Large intestine (tissue), 12 donors: ENCODE measurements at places on chromosomes 13 and 19. TPM values are rescaled to one million over a fixed set of nuclear protein-coding genes. Genes with fewer than 3 reads are reported as not detected.
A peak's percentile ranks its signal among the peaks of the same experiment; 100 is the strongest.

- no peak overlapping the region for H3K27ac ChIP-seq
- H3K4me1 ChIP-seq = no peaks in the 10 kb centered on the region
- H3K27me3 ChIP-seq = no peaks in the 10 kb centered on the region
- H3K4me3 ChIP-seq = no peak overlapping the region
- no peak for DNase-seq
- no peaks in the 10 kb centered on the region for H3K36me3 ChIP-seq
Measured at GRCh38 chr13:70311191-70311590, 202.9 kb upstream of the KLHL1 start.

- peaks cover 62% of the 10 kb centered on the region for H3K36me3 ChIP-seq
- H3K27ac ChIP-seq = no peak overlapping the region
- no peak for DNase-seq
- H3K27me3 ChIP-seq = no peaks in the 10 kb centered on the region
Measured at GRCh38 chr19:46608581-46609345, 7.6 kb downstream of the CALM3 start.

GRCh38 chr13:22189176-22190048 is 518.5 kb downstream of the FGF9 start:
- no peak overlapping the region for H3K27ac ChIP-seq
- no peak for DNase-seq
- H3K36me3 ChIP-seq = no peaks in the 10 kb centered on the region
- no peaks in the 10 kb centered on the region for H3K4me1 ChIP-seq
- no peak overlapping the region for H3K4me3 ChIP-seq

DNA sequence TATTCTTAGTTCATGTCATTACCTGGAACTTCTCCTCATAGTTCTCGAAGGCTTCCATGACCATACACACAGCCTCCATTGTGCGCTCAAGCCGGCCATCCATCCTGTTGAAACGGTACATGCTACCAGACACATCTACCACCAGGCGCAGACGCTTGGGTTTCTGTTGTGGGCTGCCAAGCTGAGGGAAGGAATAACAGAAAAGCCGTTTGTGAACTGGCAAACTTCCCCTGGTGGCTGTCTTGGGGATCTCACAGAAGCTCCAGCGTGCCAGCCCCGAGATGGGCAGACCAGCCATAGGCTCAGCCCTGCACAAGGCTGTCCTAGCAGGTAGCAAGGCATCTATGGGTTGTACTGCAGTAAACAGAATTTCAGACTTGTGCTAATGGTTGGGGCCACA is 130.1 kb downstream of the RGCC start:
- no peak overlapping the region for H3K27ac ChIP-seq
- H3K27me3 ChIP-seq = no peaks in the 10 kb centered on the region
- DNase-seq = no peak
- no peak overlapping the region for H3K4me3 ChIP-seq
- H3K36me3 ChIP-seq = peaks cover 22% of the 10 kb centered on the region
- no peaks in the 10 kb centered on the region for H3K4me1 ChIP-seq

GRCh38 chr19:33171916-33172359 is 22.2 kb upstream of the LRP3 start:
- H3K36me3 ChIP-seq = no peaks in the 10 kb centered on the region
- no peak for DNase-seq
- H3K27me3 ChIP-seq = no peaks in the 10 kb centered on the region
- peaks cover 8% of the 10 kb centered on the region for H3K4me1 ChIP-seq
- no peak overlapping the region for H3K27ac ChIP-seq
- H3K4me3 ChIP-seq = no peak overlapping the region

GRCh38 chr19:37855098-37855497 is 51.3 kb downstream of the WDR87 start:
- H3K4me3 ChIP-seq = no peak overlapping the region
- H3K4me1 ChIP-seq = no peaks in the 10 kb centered on the region
- H3K27ac ChIP-seq = no peak overlapping the region
- DNase-seq = peak; percentile 72

- no peaks in the 10 kb centered on the region for H3K36me3 ChIP-seq
- H3K27me3 ChIP-seq = no peaks in the 10 kb centered on the region
- H3K4me1 ChIP-seq = no peaks in the 10 kb centered on the region
- no peak for DNase-seq
Measured at GRCh38 chr13:31987535-31988170, 43.9 kb upstream of the FRY start.

GRCh38 chr13:74560325-74560724 is 426.1 kb upstream of the KLF12 start:
- DNase-seq = no peak
- H3K27me3 ChIP-seq = no peaks in the 10 kb centered on the region
- peaks cover 3% of the 10 kb centered on the region for H3K4me1 ChIP-seq
- no peak overlapping the region for H3K27ac ChIP-seq
- no peak overlapping the region for H3K4me3 ChIP-seq
- H3K36me3 ChIP-seq = no peaks in the 10 kb centered on the region

DNA sequence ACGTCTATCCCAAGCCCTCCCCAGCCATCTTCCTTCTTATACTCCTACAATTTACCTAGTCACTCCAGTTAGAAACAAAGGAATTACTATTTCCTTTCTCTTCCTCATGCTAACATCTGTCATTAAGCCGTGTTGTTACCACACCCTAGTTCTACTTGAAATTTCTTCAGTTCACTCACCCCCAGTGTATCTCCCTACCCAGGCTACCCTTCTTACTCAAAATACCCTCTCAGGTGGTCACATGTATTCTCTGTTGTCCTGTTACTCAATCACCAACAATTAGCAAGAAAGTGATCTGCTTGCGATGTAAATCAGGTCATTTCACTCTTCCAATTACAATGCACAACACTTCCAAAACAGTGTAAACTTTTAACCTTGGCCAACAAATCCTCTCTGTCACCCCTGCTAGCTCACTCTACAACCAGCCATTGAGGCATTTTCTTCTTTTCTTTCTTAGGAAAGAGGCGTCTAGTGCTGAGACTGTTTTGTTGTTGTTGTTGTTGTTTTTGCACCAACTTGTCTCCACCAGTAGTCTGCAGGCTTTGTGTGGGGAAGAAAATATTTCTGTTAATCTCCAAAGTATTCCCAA is 50.7 kb downstream of the PCDH17 start:
- no peak overlapping the region for H3K27ac ChIP-seq
- no peaks in the 10 kb centered on the region for H3K27me3 ChIP-seq
- H3K4me3 ChIP-seq = no peak overlapping the region
- no peaks in the 10 kb centered on the region for H3K4me1 ChIP-seq
- no peaks in the 10 kb centered on the region for H3K36me3 ChIP-seq

DNA sequence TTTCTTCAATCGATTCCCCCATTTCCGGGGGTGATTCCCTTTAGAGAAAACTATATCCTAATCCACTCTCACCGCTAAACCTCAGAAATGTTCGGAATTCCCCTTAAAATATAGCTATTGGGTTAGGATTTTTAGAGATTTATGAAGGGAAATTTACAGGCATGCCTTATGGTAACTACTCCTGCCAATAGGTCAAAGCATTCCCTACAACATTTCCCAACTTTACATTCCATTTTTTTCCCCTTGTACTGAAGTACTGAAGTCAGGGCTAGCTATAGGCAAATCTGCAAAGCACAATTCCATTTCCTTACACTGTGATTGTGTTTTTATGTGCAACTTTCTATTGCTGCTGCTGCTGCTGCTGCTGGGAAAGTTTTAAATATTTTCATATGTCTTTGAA is 2.1 kb downstream of the EDNRB start:
- H3K27ac ChIP-seq = peak overlapping the region; percentile 84
- peaks cover 14% of the 10 kb centered on the region for H3K4me1 ChIP-seq
- peaks cover 4% of the 10 kb centered on the region for H3K27me3 ChIP-seq
- H3K36me3 ChIP-seq = no peaks in the 10 kb centered on the region

- peak overlapping the region; percentile 6 for H3K27ac ChIP-seq
- H3K4me3 ChIP-seq = no peak overlapping the region
- H3K27me3 ChIP-seq = no peaks in the 10 kb centered on the region
- H3K4me1 ChIP-seq = peaks cover 43% of the 10 kb centered on the region
- peaks cover 14% of the 10 kb centered on the region for H3K36me3 ChIP-seq
Measured at GRCh38 chr19:45772130-45772840, 3.2 kb upstream of the SIX5 start.

DNA sequence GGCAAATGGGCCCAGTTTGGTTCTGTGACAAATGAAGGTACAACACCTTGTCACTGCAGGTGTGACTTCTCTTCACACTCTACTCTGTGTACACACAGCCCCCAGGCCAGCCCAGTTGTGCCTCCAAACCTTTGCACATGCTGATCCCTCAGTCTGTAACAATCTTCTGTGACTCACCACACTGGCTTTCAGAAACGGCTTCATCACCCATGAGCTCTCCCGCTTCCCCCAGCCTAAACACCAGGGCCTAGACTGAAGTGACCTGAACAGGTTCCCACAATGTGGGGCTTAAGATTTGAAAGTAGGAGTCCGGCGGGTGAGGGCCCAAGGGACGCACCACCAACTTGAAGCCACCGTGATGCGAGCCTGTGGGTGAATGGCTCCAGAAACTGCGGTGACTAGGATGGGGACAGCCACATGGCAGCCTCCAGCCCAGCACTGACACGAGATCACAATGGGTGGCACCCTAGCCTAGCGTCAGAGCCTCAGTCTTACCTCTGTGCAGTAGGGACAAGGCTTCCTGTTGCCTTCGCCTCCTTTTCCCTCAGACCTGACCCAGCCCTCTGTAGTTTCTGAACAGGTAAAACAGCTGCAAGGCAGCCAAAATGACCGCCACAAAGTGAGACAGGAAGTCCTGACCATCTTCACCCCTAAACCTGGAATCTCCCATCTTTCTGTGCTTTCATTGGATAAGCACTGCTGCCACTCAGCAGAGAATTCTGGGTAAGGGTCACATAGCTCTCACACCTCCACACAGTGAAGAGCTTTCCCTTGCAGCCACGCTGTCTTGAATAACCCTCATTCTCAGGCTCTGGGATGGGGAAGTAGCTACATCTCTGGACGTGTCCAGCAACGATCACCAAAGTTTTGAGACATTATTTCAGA is 34.2 kb upstream of the ZNF599 start:
- H3K4me1 ChIP-seq = no peaks in the 10 kb centered on the region
- H3K4me3 ChIP-seq = no peak overlapping the region
- no peaks in the 10 kb centered on the region for H3K36me3 ChIP-seq
- DNase-seq = no peak
- H3K27me3 ChIP-seq = peaks cover 3% of the 10 kb centered on the region
- H3K27ac ChIP-seq = no peak overlapping the region

DNA sequence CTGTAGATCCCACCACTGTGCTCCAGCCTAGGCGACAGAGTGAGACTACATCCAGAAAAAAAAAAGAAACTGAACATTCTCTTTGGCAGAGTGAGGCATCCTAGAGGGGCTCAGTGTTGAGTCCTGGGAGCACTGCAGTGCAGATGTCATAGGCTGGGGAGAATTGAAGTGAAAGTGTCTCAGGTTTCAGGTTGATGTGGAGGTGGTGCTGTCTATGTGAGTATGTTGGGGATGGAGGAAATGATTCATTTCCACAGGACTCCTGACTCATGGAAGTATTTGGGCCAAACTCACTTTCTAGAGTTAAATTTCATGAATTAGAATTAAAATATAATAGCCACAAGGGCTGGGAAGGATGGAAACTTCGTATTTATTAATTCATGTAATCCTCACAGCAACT is 134.4 kb upstream of the TSC22D1 start:
- no peaks in the 10 kb centered on the region for H3K4me1 ChIP-seq
- H3K27me3 ChIP-seq = no peaks in the 10 kb centered on the region
- no peak for DNase-seq

DNA sequence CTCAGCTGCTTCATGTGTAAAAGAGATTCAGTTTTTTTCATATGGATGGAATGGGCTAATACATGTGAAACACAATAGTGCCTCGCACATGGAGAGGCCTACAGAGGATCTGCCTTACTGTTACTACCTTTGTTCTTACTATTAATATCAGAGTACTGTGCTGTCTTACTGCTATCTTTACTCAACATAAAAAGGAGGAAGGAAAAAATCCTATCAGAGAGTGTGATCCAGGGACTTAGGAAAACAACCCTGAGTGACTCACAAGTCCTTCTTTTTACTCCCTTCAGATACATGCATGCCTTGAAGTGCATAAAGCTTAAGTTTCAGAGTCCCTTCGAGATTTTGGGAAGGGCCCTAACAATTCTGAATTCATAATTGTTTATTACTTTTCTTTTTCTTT is 136.8 kb downstream of the TBC1D4 start:
- H3K27me3 ChIP-seq = no peaks in the 10 kb centered on the region
- DNase-seq = peak; percentile 9
- no peak overlapping the region for H3K27ac ChIP-seq

- no peaks in the 10 kb centered on the region for H3K36me3 ChIP-seq
- H3K4me1 ChIP-seq = no peaks in the 10 kb centered on the region
- peak; percentile 63 for DNase-seq
- peak overlapping the region; percentile 56 for H3K4me3 ChIP-seq
- H3K27me3 ChIP-seq = no peaks in the 10 kb centered on the region
Measured at GRCh38 chr13:60267498-60268202, 103.9 kb upstream of the DIAPH3 start.

- no peaks in the 10 kb centered on the region for H3K27me3 ChIP-seq
- no peak for DNase-seq
- H3K4me3 ChIP-seq = no peak overlapping the region
Measured at GRCh38 chr13:32941368-32941767, 74.9 kb upstream of the KL start.

The NUDT15 gene
- 19.2 TPM for polyA plus RNA-seq

The GJB2 gene
- polyA plus RNA-seq = 4.1 TPM

The PLVAP gene
- polyA plus RNA-seq = 35.6 TPM

The N4BP2L2 gene
- 180 TPM for polyA plus RNA-seq

The LIG1 gene
- 45.1 TPM for polyA plus RNA-seq

The ZNF540 gene
- polyA plus RNA-seq = 5.2 TPM

The SNRPD2 gene
- 249 TPM for polyA plus RNA-seq

The WDR87 gene
- polyA plus RNA-seq = 0.01 TPM

The IRS2 gene
- 9.3 TPM for polyA plus RNA-seq
